Kidney capillary endothelial cell (primary cell): ENCODE measurements at places on chromosomes 13 and 19.

DNA sequence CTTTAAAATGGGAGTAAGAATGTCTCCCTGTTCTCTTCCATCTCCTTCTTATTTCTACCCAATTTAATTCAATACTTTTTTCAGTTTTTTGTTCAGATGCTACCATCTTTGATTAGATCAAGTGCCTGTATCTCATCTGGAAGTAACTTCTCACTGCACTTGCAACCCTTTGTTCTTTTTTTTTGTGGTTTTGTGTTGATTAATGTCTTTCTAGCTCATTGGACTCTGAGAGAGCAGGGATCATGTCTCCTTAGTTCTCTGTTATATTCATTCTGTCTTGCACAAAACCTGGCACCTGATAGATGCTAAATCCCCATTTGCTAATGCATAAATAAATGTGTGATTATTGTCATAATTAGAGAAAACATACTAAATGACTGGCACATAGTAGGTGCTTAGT lies 834 bp upstream of the ITGBL1 start:
- DNase-seq = no peak

DNA sequence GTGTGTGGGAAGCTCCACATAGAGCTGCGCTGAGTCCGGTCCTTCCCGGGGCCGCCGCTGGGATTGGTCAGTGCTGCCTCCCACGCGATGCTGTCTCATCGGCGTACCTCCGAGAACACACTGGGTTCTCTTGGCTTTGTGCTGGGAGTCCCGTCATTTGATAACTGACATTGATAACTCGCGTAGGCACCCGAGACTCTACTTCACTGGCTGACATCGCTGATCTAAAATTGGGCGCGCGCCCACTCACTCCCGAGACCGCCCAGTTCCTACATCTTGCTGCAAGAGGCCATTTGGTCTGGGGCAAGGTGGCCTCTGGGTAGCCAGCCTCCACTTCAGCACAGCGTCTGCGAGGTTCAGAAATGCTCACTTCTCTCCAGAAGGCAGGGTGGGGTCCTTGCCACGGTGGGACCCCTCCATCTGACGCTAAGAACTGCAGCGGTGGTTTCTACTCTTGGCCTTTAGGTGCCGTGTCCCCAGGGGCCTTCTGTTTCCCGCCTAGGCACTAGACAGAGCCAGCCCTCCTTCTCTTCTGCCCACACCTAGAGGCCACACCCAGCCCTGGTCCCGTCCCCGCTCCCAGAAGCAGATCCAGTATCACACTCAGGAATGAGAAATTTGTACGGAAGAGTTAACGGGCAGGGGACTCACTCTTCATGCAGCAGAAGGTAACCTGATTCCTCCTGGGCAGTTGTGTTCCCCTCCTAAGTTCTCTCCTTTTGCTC lies 40.7 kb upstream of the ATP11A start:
- no peak for DNase-seq

GRCh38 chr19:46970815-46971214 lies 48.8 kb upstream of the NPAS1 start:
- DNase-seq = no peak

DNA sequence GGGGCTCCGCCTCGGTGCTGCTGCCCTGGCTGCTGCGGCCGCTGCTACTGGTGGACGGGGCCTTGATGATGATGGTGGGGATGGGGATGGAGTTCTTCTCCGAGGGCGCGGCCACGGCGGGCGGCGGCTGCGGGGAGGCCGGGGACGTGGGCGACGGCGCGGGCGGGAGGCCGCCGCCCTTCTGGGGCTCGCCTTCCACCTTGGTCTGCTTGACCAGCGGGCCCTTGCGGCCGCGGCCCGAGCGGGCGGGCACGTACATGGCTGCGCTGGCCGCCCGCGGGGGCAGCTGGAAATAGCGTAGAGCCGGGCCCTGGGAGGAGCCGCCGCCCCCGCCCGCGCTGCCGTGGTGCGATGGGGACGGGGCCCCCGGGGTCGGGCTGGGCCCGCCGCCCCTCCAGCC lies 19.2 kb downstream of the C19orf81 start:
- no peak for DNase-seq

DNA sequence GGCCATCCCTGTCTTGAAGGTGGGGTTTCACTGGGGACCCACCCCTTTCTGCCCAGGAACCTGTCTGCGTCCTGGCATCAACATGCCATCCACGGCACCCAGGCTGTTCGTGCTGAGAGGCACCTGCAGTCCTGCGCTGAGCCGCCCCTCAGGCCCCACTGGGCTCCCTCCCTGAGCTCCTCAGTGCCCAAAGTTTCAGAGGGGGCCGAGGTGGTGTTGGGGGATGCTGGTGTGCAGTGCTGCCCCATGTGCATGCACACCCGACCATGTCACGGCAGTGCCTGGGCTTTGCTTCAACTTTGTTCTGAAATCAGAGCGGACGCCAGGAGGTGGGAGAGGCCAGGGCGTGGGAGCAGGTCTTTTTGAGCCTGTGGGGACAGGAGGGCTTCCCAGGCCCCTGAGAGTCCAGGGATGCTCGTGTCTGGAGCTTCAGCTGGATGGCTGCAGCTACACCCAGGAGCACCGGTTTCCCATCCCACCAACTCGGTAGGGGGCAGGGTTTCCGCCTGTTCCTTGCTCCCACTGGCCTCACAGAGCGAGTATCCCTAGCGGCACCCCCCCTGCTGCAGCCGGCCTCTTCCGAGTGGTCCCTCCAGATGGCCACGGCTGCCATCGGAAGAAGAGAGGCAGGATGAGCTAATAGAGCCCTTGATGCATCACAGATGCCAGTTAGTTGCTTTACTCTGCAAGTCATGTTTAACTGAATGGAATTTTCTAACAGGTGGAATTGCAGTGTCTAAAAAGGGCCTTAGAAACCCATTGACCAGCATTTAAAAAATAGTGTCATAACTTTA lies 44.0 kb downstream of the WDFY2 start:
- DNase-seq = no peak

DNA sequence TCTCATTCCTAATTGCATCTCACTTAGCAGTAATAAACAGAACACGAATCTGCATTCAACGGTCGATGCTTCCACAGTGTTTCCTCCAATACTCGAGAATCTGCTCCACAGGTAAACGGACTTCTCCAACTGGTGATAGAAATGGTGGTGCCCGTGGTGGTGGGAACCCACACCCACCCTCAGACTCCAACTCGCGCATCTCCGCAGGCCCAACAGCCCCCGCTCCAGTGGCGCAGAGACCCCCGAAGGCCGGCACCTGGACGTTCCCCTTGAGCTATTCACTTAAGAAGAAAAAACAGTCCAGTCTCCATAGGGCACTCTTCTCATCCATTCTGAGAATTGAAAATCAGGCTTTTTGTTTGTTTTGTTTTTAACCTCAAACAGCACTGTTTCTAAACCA lies 13.8 kb upstream of the RASA3 start:
- no peak for DNase-seq

- DNase-seq = no peak
Observed at GRCh38 chr13:47100214-47100853, 203.5 kb upstream of the HTR2A start.

- no peak for DNase-seq
Observed at GRCh38 chr19:3046698-3047495, 15.4 kb downstream of the TLE5 start.

- DNase-seq = no peak
Observed at GRCh38 chr13:73467125-73467524, 408.3 kb downstream of the KLF5 start.

DNA sequence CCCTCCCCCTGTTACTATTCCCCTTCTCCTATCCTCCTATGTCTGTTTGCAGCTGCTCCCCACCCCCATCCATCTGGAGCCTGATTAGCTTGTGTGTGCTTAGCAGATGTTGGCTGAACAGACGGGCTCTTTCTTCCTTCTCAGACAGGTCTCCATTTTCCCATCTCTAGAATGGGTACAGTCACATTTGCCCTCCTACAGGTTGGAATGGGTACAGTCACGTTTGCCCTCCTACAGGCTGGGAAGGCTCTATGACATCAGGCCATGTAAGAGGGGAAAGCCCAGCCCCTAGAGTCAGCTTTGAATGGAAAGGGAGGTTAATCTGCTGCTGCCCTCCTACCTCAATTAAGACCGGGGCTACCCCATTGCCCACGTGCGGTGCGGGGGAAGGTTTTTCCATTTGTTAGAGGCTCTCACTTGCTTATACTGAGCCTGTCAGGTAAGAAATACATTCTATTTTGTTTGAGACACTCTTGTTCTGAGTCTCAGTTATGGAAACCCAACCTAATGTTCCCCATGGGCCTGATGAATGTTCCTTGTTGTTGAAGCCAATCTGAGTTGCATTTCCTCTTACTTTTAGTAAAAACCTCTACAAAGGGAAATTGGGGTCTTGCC lies 2.2 kb upstream of the CLEC17A start:
- no peak for DNase-seq

- DNase-seq = no peak
Observed at GRCh38 chr19:42394751-42395150, 4.7 kb upstream of the CNFN start.

DNA sequence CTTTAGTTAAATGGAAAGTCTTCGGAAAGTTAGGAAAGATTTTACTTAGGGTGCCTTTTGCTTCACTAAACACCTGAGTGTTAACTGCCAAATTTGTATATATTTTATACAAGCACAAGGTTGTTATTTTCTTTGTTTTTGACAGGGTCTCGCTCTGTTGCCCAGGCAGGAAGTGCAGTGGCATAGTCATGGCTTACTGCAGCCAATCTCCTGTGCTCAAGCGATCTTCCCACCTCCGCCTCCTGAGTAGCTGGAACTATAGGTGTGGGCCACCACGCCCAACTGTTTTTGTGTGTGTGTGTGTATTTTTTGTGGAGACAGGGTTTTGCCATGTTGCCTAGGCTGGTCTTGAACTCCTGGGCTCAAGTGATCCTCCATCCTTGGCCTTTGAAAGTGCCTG lies 16.2 kb downstream of the KCTD4 start:
- DNase-seq = no peak
